ENCODE measurements at places on chromosomes 7 and 10.

DNA sequence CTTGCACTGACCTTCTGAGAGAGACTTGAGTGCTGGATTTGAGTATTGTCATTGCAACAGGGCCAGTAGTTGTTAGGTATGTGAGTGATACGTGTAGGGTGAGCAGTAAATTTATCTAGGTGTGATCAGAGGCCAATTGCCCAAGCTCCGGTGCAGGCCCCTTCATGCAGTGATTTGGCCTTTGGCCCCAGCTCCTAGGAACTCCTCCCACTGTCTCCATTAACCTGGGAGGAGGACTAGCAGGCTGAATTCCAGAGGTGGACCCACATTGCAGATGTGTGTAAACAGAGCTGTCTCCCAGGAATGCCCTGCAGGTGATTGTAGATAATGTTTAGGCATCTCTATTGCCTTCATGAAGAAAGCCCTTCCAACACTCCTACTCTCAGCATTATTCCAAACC, 19.5 kb downstream of the TCF7L2 start:
- DNase-seq: no peak

- DNase-seq: no peak
Observed at GRCh38 chr10:69458430-69459100, 7.3 kb downstream of the TSPAN15 start.

DNA sequence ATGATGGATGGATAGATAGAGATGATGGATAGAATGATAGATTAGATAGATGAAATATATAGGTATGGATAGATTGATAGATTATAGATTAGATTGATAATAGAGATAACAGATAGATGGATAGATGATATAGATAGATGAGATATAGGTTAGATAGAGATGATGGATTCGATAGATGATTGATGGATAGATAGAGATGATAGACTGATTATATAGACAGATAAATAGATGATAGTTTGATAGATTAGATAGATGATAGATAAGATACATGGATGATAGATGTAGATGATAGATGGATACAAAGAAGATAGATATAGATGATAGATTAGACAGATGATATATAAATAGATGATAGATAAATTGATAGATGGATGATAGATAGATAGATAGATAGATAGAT, 448.1 kb downstream of the GALNT17 start:
- DNase-seq: no peak

DNA sequence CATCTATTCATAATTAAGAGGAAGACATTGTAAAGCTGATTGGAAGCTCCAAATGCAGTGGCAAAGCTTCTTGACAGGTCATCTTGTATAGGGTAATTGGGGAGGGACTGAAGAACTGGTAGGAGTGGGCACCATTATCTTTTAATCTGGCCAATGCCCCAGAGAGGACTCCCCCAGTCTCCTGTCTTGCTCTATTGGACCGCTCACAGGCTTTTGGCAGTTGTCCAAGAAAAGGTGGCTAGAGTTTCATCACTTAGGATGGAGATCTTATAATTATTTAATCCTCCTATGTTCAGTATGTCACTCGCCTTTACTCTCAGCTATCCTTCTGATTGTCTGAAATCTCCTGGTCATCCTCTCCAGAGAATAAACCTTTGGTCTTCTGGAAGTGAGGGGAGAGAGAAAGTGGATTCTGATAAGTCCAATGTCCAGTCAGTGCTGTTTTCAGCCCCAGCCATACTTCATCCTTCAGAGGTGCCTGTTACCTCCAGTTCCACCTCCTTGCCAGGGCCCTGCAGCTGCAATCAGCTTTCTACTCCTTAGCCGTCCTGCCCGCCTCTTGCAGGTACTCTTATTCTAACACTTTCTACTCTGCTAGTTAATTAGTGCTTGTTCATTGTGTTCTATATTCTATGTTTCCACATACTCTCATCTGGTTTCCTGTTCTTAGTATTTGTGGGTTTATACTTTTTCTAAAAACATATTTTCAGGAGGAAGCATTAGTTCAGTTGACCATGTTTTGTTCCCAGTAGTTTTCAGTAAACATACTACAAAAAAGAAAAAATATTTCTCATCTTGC, 241.6 kb downstream of the NSUN6 start:
- DNase-seq: no peak

DNA sequence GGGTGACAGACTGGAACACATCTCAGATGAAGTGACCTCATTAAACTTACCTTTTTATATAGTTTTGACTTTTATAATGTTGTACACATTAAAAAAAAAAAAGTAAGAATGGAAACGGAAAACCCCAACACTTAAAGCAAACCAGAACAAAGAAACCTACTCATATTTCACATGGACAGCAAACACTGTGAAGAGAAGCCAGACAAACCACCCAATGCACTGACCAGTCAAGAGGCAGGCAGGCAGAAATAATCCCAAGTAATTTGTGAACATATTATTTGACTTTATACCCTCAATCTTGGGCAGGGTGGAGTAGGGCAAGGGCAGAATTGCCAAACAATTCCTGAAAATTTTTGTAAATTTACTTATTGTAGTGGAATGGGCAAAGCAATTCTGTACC, 39.8 kb downstream of the WAPL start:
- no peak for DNase-seq

DNA sequence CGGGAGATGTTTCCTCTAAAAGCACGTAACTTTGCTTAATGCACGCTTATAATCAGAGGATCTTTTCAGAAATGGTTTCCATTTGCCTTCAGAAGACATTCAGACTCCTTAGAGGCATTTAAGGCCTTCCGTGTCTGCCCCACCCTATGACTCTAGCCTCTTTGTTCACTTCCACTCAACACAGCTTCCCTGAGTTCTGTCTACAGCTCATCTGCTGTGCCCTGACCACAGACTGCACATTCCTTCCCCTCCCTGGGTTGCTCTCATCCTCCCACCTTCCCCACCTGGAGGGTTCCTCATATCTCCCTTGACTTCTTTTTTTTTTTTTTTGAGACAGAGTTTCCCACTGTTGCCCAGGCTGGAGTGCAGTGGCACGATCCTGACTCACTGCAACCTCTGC, 16.6 kb downstream of the FBH1 start:
- DNase-seq: no peak

GRCh38 chr10:112274831-112275230, 8.4 kb upstream of the TECTB start:
- DNase-seq: no peak

DNA sequence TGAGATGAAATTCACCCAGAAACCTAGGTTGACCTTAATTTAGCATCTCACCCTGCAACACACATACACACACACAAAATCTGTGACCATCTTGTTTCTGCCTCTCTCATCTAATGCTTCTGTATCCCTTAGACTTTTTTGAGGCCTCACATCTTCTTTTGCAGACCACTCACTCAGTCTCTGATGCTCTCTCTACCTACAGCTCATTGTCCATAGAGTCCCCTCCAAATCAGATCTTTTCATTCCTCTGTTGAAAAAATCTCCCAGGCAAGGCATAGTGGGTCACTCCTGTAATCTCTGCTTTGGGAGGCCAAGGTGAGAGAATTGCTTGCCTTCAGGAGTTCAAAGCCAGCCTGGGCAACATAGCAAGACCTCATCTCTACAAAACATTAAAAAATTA, 17.6 kb upstream of the PAX2 start:
- DNase-seq: no peak

DNA sequence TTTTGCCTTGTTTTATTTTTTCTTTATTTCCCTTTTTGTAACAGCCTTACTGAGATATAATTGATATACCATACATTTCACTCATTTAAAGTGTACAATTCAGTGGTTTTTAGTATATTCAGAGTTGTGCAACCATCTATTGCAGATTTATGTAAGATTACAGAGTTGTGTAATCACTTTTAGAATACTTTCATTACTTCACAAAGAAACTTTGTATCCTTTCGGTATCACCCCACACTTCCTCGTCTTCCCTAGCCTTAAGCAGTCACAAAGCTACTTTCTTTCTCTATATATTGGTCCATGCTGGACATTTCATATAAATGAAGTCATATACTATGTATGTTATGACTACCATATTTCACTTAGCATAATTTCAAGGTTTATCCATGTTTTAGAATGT, 74.6 kb downstream of the ATRNL1 start:
- DNase-seq: no peak

DNA sequence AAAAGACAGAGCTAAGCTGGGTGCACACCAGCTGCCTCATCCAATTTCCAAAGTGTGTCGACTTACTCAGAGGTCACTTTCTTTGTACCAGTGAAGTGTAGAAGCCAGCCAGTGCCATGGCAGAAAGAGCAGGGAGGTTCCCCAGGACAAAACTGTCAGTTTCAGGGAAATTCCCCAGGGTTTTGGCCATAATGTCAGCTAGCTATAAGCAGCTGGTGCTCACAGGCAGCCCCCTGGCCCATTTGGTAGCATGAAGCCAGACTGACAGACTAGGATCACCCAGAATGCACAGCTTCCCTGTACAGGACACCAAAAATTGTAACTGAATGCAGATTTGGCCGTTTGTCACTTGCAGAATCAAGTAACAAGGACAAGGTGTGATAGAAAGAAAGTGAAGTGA, 28.6 kb downstream of the MRPL32 start:
- DNase-seq: no peak

DNA sequence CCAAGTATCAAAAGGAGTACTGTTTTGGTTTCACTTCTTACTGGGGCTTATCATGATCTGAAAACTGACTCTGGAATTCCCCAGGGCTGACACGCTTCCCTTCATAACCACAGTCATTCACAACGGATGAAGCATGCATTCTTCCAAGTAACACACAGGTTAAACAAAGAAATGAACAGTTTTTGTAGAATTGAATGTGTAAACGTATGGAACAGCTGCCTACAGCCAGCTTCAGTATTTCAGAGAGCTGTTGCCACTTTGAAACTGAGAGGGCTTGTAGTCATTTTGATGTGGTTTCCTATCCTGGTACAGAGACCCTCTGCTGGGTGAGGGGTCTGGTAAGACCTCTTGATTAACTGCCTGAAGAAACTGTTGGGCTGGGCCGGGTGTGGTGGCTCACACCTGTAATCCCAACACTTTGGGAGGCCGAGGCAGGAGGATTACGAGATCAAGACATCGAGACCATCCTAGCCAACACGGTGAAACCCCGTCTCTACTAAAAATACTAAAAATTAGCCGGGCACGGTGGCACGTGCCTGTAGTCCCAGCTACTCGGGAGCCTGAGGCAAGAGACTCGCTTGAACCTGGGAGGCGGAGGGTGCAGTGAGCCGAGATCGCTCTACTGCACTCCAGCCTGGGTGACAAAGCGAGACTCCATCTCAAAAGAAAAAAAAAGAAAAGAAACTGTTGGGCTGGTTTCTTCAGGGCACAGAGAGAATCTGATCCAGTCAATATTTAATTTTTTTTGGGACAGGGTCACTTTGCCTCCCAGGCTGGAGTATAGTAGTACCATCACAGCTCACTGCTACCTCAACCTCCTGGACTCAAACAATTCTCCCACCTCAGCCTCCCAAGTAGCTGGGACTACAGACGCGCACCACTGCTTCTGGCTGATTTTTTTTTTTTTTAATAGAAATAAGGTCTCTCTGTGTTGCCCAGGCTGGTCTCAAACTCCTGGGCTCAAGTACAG, 4.7 kb downstream of the NFE2L3 start:
- peak; percentile 43 for DNase-seq

GRCh38 chr7:34530259-34530658, 127.8 kb upstream of the NPSR1 start:
- DNase-seq: no peak

- no peak for DNase-seq
Observed at GRCh38 chr7:151761231-151761630, 115.7 kb downstream of the PRKAG2 start.

- DNase-seq: no peak
Observed at GRCh38 chr7:108253275-108254044, 123.3 kb upstream of the LAMB4 start.

- no peak for DNase-seq
Observed at GRCh38 chr10:125085258-125086054, 74.9 kb downstream of the CTBP2 start.

DNA sequence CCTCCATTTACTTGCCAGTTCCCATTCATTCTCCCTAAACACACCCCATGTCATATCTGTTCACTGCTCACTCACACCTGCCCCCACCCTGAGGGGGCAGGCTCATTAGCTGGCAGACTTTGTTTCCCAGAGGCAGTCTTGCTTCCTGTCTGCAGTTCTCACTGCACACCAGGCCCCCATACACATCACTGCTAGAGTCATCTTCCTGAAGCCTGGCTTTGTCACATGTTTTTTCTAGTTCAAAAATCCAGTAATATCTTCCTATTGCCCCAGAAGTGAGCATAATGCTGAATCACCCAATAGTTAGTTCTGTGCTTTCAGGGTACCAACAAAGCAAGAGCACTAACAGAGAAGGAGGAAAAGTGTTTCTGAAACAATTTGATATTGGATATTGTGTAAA, 1.9 kb downstream of the LRRC72 start:
- no peak for DNase-seq

DNA sequence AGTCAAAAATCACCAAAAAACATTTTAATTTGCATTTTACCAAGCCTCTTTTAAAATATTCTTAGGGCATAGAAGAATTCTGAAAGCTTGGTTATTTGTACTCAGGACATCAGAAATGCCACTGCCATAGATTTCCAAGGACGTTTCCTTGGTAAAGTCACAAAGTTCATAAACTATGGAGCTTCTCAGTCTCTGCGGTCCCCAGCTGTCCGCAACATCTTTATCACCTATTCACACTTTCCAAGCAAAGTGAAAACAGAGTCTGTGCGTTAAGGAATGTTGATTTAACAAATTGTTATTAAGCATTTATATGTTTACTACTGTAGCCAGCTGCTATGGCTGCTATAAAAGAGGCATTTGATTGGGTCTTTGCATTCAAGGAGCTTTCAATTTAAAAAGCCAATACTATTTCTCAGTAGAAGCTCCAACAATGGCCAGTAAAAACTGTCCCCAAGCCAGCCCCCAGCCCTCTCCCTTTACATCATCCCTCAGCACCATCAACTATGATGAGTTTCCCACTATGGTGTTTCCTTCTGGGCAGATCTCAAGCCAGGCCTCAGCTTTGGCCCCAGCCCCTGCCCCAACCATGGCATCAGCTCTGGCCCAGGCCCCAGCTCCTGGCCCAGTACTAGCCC, 36.8 kb downstream of the CADPS2 start:
- no peak for DNase-seq

DNA sequence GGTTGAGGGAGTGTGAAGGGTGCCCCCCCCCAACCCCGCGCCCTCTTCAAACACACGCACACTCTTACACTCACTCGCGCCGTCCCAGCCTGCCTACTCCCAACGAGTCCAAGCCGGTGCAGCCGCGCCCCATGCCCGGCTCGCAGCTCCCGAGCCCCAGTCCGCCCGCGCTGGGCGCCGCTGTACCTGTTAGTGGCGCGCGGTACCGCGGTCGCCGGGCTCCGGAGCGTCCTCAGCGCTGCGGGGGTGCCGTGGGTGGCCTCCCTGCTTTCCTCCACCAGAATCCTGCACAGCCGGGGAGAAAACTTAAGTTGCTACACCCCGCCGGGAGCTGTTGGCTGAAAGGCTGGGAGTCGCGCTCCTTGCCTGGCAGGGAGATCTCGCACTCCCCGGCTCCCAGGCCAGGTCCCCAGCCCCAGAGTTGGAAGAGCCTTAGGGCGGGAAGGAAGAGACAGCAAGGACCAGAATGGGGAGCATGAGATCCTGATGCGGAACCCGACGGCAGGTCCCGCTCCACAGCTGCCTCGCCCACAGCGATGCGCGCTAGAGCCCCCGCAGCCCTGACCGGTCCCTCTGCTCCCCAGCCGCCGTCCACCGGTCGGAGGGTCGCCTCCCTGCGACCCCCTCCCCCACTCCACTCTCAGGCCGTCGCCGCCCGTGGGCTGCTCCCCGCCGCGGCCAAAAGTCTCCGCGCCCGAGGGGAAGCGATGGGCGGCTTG, 863 bp downstream of the ST8SIA6 start:
- peak; percentile 24 for DNase-seq
